ENCODE measurements at places on chromosomes 7 and 10.
A peak's percentile ranks its signal among the peaks of the same experiment; 100 is the strongest.

- no peak for DNase-seq
These were observed 78.0 kb downstream of the CYP51A1 start for GRCh38 chr7:92056286-92056685.

DNA sequence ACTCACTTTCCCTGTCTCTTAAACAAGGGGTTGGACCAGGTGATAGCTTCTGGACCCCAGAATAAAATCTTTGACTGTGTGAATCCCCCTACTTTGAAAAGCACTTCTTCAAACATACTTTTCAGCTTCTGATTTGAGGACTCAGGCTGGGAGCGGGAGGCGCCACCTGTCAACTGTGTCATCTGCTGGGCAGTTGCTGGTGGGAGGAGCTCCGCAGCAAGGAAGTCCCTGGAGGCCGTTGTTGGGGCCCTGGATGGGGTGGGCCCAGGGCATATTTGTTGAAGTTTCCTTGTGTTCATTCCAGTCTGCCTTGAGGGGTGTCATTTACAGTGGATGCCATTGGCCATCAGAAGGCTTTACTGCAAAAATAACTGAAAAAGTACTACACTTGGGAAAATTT, 197.7 kb downstream of the CCDC3 start:
- DNase-seq, result no peak

- no peak for DNase-seq
These were observed 510.2 kb downstream of the RPS24 start for GRCh38 chr10:78543749-78544362.

- DNase-seq, result peak; percentile 6
These were observed 666 bp downstream of the SMKR1 start for GRCh38 chr7:129502708-129503685.

DNA sequence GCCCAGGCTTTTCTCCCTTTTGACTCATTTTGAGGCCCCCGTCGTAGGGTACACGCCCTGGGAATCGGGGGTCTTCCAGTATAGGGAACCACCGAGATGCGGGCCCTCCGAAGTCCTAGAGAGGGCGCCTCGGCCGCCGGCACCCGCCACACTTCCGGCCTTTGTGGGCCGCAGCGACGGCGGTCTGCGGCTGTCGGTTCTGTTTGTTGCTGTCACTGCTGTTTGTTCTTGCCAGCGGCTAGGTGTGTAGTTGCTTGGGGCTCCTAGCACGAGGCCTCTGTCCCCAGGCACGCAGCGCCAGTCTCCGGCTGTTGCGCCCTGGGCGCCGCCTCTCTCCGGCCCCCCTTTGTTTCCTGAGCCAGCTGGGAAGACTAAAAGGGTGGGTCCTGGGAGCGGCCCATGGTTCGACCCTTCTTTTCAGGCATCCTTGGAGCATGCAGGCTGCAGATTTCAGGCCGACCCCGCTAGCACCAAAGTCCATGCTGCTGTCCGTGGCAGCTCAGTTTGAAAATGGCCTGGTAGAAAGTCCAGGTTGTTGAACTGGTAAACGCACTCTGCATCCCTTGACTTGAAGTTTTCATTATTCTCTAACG, 17.8 kb upstream of the ZKSCAN1 start:
- DNase-seq, result peak; percentile 57

- DNase-seq, result no peak
These were observed 223.1 kb upstream of the GLI3 start for GRCh38 chr7:42460148-42460547.

DNA sequence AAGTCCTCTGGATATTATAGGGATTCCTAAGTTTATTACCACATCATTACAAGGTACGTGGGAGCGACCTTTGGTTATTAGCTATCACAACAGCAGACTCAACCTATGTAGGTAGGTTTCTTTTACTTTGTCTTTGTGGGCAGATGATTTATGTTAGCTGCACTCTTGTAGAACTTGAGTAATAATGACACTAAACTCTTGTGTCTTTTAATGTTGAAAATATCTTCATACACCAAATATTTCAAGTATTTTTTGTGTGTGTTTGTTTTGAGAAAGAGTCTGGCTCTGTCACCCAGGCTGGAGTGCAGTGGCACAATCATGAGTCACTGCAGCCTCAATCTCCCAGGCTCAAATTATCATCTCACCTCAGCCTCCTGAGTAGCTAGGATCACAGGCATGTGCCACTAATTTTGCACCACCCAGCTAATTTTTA, 19.2 kb upstream of the SUPV3L1 start:
- DNase-seq, result no peak

GRCh38 chr10:25678666-25679065, 255.4 kb upstream of the MYO3A start:
- no peak for DNase-seq

- DNase-seq, result peak; percentile 51
These were observed 33.9 kb downstream of the TSPAN14 start for GRCh38 chr10:80487791-80488538.

- DNase-seq, result no peak
These were observed 46.7 kb upstream of the LOXL4 start for GRCh38 chr10:98314532-98315284.

- no peak for DNase-seq
These were observed 83.0 kb upstream of the FAM180A start for GRCh38 chr7:135831455-135832195.

- no peak for DNase-seq
These were observed 441.9 kb downstream of the PARD3 start for GRCh38 chr10:34373211-34373610.

- no peak for DNase-seq
These were observed 65.5 kb upstream of the TRIM8 start for GRCh38 chr10:102578782-102579181.

- DNase-seq, result no peak
These were observed 44.4 kb downstream of the TACR2 start for GRCh38 chr10:69372126-69372980.
